ENCODE measurements at places on chromosomes 16 and 17.

DNA sequence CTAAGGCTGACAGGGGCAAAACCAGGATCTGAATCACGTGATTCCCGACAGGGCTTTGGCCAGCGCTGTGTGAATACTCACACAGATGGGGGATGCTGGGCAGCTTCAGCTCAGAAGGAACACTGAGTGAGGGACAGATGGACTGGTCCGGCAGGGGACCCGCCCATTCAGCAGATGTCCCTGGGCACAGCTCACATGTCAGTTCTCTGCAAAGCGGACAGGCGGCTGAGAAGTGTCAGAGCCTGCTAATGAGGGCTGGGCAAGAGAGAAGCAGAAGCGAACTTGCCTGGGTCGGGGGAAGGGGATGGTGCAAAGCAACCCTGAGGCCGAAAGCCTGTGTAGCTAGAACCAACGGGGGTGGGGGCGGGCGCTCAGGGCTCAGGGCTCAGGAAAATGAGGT lies 11.9 kb upstream of the GLIS2 start:
- no peak for DNase-seq

GRCh38 chr16:24667244-24667764 lies 62.1 kb upstream of the TNRC6A start:
- no peak for DNase-seq

DNA sequence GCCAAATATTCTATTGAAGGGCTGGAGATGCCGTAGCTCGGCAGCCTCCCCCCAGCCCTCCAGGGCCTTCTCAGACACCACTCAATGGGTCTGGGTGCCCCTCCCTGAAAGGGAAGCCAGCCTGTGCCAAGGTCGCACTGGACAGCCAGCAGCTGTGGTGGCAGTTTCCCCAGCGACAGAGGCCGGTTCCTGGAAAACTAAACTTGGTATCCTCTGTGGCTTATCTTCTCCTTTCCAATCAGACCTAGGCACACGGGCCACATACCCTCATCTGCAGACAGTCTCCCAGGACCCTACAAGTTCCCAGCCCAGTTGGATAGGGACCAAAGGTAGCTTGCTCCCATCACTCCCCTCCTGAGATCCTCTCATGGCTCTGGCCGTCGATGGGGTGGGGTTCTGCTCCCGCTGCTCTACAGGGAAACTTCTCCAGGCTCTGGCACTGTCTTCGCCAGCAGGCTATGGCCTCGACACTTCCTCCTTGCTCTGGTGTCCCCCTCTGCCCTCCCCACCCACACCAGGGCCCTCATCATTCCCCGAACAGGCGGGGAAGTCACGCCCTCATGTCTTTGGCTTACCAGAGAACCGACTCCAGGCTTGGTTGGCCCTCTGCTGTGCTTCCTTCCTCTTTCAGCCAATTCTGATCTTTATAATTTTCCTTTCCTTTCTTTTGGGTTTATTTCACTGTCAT lies 18.3 kb upstream of the IL21R start:
- no peak for DNase-seq

- no peak for DNase-seq
These were observed 43.6 kb upstream of the USP7 start for GRCh38 chr16:9007177-9007794.

DNA sequence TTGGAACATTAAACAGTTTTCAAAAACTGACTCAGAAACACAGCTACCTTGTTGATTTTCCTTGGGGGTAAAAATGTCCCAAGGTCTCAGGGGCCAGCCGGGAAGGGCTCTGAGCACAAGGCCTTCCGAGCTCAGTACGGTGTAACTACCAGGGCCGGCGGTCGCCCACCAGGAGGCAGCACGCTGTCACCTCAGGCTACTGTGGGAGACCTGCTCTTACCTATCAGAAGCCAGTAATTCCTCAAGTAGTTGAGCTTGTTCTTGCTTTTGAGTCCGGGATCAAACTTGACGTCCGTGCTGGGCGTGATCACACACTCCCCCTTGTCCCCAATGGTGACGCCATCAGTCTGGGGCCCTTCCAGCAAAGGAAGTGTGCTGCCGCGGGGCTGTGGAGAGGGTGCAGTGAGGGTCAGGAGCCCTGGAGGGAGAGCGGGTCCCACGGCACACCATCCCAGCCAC lies 43.4 kb upstream of the ICAM2 start:
- DNase-seq = no peak

- DNase-seq = no peak
These were observed 42.4 kb downstream of the OMG start for GRCh38 chr17:31254654-31255053.

DNA sequence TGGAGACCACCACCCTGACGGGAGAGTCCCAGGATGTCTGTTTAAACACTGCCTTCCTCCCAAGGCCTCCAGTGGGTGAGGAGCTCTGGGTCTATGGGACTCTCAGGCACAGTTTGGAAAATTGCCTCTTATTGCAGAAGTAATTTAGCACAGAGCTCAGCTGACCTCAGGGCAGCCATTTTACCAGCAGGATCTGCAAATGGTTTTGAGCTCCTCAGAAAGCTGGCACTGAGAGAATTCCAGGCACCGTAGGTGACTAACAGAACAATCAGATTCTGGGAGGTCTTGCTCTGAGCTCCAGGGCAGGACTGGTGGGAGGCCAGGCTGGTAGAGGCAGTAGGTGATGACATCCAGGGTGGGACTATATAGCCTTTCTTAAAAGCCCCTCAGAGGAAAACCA lies 17.3 kb upstream of the C16orf74 start:
- DNase-seq = no peak

DNA sequence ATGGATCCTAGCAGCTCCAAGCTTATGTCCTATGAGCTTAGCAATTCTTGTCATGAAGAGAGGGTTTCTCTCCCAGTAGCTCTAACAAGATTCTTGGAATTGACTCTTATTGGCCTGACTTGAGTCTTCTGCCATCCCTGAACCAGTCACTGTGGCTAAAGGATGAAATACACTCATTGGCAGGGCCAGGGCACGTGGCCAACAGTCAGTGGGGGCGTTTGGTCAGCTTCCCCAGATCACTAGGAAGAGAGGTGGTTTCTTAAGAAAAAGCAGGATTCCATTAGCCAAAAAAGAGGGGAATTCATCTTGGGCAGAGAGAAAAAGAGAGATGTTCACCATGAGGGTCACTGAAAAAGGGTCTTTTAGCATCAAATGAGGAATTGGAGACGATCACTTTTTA lies 363.2 kb downstream of the SNX29 start:
- DNase-seq = no peak

GRCh38 chr17:66312912-66313311 lies 10.5 kb downstream of the PRKCA start:
- DNase-seq = no peak

Data from stimulated activated CD8-positive, alpha-beta memory T cell treated with anti-CD3 and anti-CD28 coated beads, Interleukin-4, amount 100 ng/mL, for 1 hour (primary cell).